Renal cortical epithelial cell (primary cell): ENCODE measurements at places on chromosomes 7 and 10. TPM values are rescaled to one million over a fixed set of nuclear protein-coding genes. Genes with fewer than 3 reads are reported as not detected.

WIPF3 gene
- 0.35 TPM in 1 of 2 replicates, not detected in the other for total RNA-seq

ZNF239 gene
- 3.8 and 11.3 TPM in 2 replicates for total RNA-seq

RPP30 gene
- 26.5 and 45.7 TPM in 2 replicates for total RNA-seq

AKR1C3 gene
- total RNA-seq = 69.8 and 71.9 TPM in 2 replicates

KNDC1 gene
- 0.25 TPM in 1 of 2 replicates, not detected in the other for total RNA-seq

TEX47 gene
- total RNA-seq = not detected in 2 replicates

SPDYE2B gene
- not detected in 2 replicates for total RNA-seq

MUC12 gene
- not detected in 2 replicates for total RNA-seq

CLRN3 gene
- total RNA-seq = 0.65 TPM in 1 of 2 replicates, not detected in the other

SLC26A3 gene
- not detected in 2 replicates for total RNA-seq

OPN1SW gene
- total RNA-seq = not detected in 2 replicates

TMEM270 gene
- not detected in 2 replicates for total RNA-seq

LRIT1 gene
- not detected in 2 replicates for total RNA-seq

SUN3 gene
- total RNA-seq = not detected in 2 replicates

MRLN gene
- not detected in 2 replicates for total RNA-seq
